ENCODE measurements at places on chromosomes 3 and 15.
A peak's percentile ranks its signal among the peaks of the same experiment; 100 is the strongest.

GRCh38 chr15:49558929-49559328 is 61.7 kb downstream of the FAM227B start:
- peak; percentile 36 for DNase-seq

DNA sequence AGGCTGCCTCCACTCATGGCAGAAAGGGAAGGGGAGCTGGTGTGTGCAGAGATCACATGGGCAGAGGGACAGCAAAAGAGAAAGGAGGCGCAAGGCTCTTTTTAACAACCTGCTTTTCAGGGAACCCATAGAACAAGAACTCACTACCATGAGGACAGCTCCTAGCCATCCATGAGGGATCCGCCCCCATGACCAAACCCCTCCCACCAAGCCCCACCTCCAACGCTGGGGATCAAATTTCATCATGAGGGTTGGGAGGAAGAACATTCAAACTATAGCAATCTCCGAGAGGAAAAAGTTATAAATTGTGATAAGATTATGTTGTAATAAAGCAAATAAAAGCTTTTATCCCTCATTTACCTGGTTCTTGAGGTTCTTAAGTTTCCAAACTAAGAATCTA is 84.7 kb upstream of the LMCD1 start:
- peak; percentile 33 for DNase-seq

GRCh38 chr3:2968475-2968874 is 141.7 kb downstream of the IL5RA start:
- no peak for DNase-seq

GRCh38 chr15:90829126-90829525 is 39.3 kb upstream of the FURIN start:
- DNase-seq, result no peak

- DNase-seq, result no peak
These were observed 282.4 kb downstream of the ARPP21 start for GRCh38 chr3:35921718-35922117.

GRCh38 chr3:4271834-4272233 is 31.3 kb upstream of the SETMAR start:
- DNase-seq, result peak; percentile 24

DNA sequence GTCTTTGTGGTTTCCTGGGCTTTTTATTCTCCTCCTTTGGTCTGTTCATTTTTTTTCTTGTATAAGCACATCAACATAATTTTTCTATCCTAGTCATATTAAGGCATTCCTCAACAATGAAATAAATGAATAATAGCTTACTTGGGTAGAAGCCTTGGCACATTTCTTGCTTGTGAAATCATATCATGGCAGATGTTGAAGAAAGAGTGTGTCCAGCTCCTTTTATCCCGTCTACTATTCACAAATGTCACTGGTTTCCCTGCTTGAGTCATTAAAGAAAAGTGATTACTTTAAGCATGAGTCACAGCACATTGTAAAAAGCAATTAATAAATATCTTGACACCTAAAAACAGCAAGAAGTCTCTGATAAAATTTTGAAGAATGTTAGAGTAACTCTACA is 42.1 kb downstream of the MINAR1 start:
- no peak for DNase-seq

GRCh38 chr3:146803745-146804144 is 198.6 kb upstream of the PLSCR5 start:
- DNase-seq, result peak; percentile 96

DNA sequence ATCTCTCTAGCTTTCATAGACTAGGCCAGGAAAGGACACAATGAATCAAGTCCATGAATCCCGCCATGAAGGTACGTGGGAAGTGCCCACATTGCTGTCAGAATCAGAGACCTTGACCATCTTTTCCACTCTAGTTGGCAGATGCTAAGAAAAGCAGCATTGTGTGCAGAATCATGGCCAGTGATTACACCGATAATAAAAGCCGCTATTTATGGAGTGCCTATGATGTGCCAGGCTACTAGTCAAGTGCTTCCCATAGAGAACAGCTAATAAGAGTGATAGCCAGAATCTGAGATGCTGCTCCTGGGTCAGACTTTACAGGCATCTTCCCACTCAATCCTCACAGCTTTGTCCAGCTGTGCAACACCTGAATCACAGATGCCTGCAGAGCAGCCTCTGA is 13.2 kb upstream of the RPL32 start:
- no peak for DNase-seq

DNA sequence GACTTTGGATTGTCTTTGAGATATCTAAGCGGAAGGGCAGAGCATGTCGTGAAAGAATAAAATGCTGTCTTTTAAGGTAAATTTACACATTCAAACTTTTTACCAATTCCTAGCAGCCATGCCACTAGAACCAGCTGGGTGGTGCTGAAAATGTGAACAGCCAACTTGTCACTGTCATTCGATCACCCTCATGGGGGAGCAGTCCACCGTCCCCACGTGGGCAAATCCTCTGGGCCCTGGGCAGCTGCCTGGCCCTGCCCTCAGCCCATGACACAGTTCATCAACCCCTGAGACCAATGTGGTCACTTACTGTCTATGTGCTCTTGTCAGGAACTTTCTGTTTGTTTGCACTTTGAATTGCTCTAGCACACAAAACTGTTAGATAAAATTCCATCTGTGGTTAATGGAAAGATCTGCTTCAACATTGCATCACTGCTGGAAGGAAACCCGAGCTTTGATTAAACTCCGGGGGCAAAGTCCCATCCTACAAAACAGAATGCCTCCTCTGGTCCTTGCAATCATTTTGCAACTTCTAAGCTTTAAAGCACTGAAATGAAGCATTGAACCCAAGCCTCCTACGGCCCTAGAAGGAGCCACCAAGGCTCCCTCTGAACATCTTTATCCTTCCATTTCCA is 50.1 kb downstream of the PCSK6 start:
- DNase-seq, result peak; percentile 48

All from foreskin fibroblast (primary cell).